Activated CD4-positive, alpha-beta T cell treated with anti-CD3 and anti-CD28 coated beads, Interleukin-2, amount 10 ng/mL, durations not matched to agents 7 days and 5 days (primary cell): ENCODE measurements at places on chromosomes 5 and 9. TPM values are rescaled to one million over a fixed set of nuclear protein-coding genes. Genes with fewer than 3 reads are reported as not detected.
A peak's percentile ranks its signal among the peaks of the same experiment; 100 is the strongest.

- H3K27me3 ChIP-seq = peaks cover 3% of the 10 kb centered on the region
- H3K4me3 ChIP-seq = no peak overlapping the region
Observed at GRCh38 chr9:71608825-71609447, 159.4 kb downstream of the CEMIP2 start.

GRCh38 chr9:76761448-76761847, 2.8 kb upstream of the PCA3 start:
- no peak overlapping the region for H3K4me3 ChIP-seq
- no peaks in the 10 kb centered on the region for H3K4me1 ChIP-seq
- H3K36me3 ChIP-seq = no peaks in the 10 kb centered on the region
- no peak for DNase-seq
- no peak overlapping the region for H3K27ac ChIP-seq

GRCh38 chr5:35880156-35880555, 23.5 kb downstream of the IL7R start:
- no peaks in the 10 kb centered on the region for H3K27me3 ChIP-seq
- no peak for DNase-seq
- H3K27ac ChIP-seq = peak overlapping the region; percentile 63
- H3K4me1 ChIP-seq = peaks cover 84% of the 10 kb centered on the region

Gene TRIP13
- total RNA-seq = 38.6 TPM

- no peaks in the 10 kb centered on the region for H3K36me3 ChIP-seq
- no peak overlapping the region for H3K4me3 ChIP-seq
- no peak overlapping the region for H3K27ac ChIP-seq
- H3K4me1 ChIP-seq = no peaks in the 10 kb centered on the region
- DNase-seq = no peak
Observed at GRCh38 chr5:93343570-93343969, 237.4 kb downstream of the NR2F1-AS1 start.

GRCh38 chr5:148145916-148146315, 22.4 kb upstream of the SPINK14 start:
- H3K4me3 ChIP-seq = no peak overlapping the region
- H3K27me3 ChIP-seq = peaks cover 6% of the 10 kb centered on the region
- H3K27ac ChIP-seq = no peak overlapping the region
- H3K4me1 ChIP-seq = no peaks in the 10 kb centered on the region

DNA sequence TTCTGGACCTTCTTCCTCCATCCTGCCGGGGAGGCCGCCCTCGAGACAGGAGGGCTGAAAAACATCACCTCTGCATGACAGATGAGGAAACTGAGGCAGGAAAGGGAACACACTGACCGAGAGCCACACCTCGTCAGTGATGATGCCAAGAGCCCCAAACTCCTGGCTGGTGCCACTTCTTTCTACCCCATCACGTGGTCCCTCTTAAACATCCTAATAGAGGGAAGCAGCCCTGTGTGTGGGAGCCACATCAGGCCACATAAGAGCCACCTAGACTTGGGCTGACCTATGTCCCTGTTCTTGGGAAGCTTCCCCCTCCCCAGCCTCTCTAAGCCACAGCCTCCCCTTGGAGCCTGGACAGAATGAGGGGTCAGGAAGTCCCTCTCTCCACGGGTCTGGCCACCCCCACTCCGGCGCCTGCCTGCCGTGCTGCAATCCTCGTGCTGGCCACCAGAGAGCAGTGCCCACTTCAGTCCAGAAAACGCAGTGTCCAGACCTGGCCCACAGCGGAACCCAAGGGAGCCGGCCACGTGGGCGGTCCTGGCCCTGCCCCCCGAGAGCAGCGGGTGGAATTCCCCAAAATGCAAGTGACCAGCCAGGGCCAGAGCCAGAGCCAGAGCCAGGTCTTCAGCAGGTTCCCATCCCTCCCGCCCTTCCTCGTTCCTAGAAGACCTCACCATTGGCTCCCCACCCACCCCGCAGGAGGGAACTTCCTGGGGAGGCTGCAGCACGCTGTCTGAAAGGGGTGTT, 54.7 kb upstream of the SARDH start:
- no peak overlapping the region for H3K4me3 ChIP-seq
- no peaks in the 10 kb centered on the region for H3K36me3 ChIP-seq
- no peaks in the 10 kb centered on the region for H3K27me3 ChIP-seq
- H3K4me1 ChIP-seq = peaks cover 11% of the 10 kb centered on the region
- no peak overlapping the region for H3K27ac ChIP-seq

- H3K36me3 ChIP-seq = no peaks in the 10 kb centered on the region
- H3K27ac ChIP-seq = no peak overlapping the region
- H3K4me3 ChIP-seq = no peak overlapping the region
- H3K27me3 ChIP-seq = no peaks in the 10 kb centered on the region
Observed at GRCh38 chr5:128357226-128357625, 180.8 kb downstream of the FBN2 start.

DNA sequence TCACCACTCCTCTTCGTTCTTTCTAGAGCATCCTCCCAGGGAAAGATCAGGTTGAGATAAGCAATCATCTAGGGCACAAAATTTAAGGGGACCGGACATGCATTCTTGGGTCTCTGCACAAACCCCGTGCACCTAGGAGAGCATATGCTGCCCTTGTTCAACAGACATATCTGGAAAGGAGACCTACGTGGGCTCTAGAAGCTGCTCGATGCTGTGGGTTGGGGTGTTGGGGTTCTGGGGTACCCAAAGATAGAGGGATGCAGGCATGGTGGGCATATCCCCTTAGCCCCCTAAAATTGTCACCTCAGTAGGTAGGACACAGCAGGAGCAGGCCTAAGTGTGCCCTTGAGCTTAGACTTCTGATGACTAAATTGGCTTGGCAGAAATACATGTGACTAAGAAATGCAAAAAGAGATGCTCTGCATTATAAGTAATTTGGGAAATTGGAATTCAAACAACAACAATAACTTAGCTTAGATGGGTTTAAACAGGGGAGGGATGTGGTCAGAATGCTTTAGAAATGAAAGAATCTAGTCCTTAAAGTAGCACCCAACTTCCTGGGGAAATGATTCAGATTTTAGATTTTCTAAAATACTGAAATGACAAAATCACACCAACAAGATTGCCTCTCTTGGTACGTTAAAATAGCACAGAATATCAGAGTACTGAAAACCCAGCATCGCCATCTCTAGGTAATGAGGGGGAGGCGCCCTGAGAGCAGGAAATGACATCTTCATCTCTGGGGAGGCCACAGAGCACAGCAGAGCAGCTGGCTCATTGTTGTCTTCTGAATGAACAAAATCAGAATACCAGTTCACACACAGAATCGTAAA, 172.3 kb downstream of the GNA14 start:
- peak overlapping the region; percentile 94 for H3K27ac ChIP-seq
- H3K27me3 ChIP-seq = no peaks in the 10 kb centered on the region
- peaks cover 38% of the 10 kb centered on the region for H3K4me1 ChIP-seq
- H3K36me3 ChIP-seq = peaks cover 9% of the 10 kb centered on the region

Gene EIF4E1B
- not detected for total RNA-seq

GRCh38 chr9:133423216-133423615, 1.0 kb downstream of the ADAMTS13 start:
- DNase-seq = no peak
- peaks cover 16% of the 10 kb centered on the region for H3K27me3 ChIP-seq
- peaks cover 24% of the 10 kb centered on the region for H3K4me1 ChIP-seq
- no peak overlapping the region for H3K4me3 ChIP-seq
- no peaks in the 10 kb centered on the region for H3K36me3 ChIP-seq
- H3K27ac ChIP-seq = no peak overlapping the region

Gene AGXT2
- not detected for total RNA-seq

- peaks cover 2% of the 10 kb centered on the region for H3K4me1 ChIP-seq
- no peaks in the 10 kb centered on the region for H3K27me3 ChIP-seq
- no peak for DNase-seq
Observed at GRCh38 chr5:112743631-112744030, 5.9 kb downstream of the APC start.

DNA sequence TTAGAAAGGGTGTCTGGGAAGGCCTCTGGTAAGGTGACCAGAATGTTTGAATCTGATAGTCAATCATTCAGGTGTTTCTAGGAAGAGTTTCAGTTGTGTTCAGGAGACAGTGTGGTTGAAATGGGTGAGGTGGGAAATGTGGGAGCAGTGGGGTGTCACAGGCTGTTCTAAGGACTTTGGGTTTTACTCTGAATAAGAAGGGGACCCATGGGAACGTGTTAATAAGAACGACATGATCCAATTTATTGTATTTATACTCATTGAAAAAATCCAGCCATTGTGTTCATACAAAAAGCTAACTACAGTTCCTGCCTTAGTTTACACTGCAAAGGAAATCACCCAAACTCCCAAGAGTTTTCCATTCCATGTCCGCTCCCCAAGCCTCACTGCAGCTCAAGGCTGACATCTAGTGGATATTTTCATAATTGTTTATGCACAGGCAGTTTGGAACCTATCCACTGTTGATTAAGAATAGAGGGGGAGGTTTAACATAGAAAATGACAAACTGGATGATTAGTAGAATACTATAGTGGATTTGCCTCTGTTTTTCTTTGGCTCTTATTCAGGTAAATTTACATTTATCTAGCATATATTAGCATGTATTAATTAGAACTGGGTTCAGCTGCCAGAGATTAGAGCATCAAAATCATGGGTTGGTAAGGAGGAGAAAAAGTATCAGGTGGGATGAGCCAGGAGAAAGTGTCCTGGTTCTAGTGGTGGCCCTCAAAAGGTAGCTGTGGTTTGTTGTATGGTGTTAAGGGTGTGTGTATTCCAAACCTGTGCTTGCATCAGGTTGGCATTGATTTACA, 17.7 kb downstream of the CAVIN4 start:
- H3K4me1 ChIP-seq = peaks cover 19% of the 10 kb centered on the region
- H3K27me3 ChIP-seq = peaks cover 15% of the 10 kb centered on the region
- H3K4me3 ChIP-seq = no peak overlapping the region
- no peak overlapping the region for H3K27ac ChIP-seq

Gene ZDHHC11
- total RNA-seq = 9.4 TPM

GRCh38 chr5:20604992-20605391, 617.0 kb upstream of the CDH18 start:
- no peaks in the 10 kb centered on the region for H3K36me3 ChIP-seq
- DNase-seq = no peak
- H3K27me3 ChIP-seq = no peaks in the 10 kb centered on the region
- no peak overlapping the region for H3K4me3 ChIP-seq

- no peaks in the 10 kb centered on the region for H3K36me3 ChIP-seq
- DNase-seq = no peak
- no peaks in the 10 kb centered on the region for H3K4me1 ChIP-seq
Observed at GRCh38 chr5:94969174-94969573, 315.7 kb downstream of the MCTP1 start.

- DNase-seq = peak; percentile 20
- H3K36me3 ChIP-seq = no peaks in the 10 kb centered on the region
- no peak overlapping the region for H3K4me3 ChIP-seq
- peaks cover 3% of the 10 kb centered on the region for H3K27me3 ChIP-seq
- peaks cover 4% of the 10 kb centered on the region for H3K4me1 ChIP-seq
Observed at GRCh38 chr9:128150594-128151308, 1.5 kb downstream of the LCN2 start.

Gene SLIT3
- not detected for total RNA-seq

DNA sequence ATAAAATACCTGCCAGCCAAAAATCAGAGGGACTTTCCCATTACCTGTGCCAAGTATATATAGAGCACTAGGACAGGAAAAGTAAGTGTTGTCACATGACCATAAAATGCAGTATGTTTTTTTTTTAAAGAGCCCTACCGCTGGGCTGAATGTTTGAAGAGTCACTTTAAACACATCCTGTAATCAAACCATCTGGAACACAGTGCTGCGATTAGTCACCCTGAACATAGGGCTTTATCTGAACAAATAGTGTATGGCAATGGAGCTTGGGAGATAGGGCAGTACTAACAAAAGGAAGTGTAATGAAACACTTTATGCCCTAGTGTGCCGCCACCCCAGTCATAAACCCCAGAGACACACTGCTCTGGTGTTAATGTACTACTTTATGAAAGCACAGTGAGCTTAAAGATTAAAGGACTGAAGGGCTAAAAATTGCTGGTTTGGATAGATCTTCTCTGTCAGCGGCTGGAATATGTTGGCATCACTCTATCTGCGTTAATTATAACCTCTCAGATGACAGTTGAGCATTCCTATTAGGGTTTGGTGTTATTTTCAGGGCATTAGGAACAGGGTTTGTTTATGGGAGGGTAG, 90.4 kb downstream of the ZNF608 start:
- H3K36me3 ChIP-seq = peaks cover 2% of the 10 kb centered on the region
- H3K4me3 ChIP-seq = no peak overlapping the region
- DNase-seq = no peak

- H3K27ac ChIP-seq = no peak overlapping the region
- no peak for DNase-seq
- H3K36me3 ChIP-seq = no peaks in the 10 kb centered on the region
- H3K4me1 ChIP-seq = no peaks in the 10 kb centered on the region
- no peak overlapping the region for H3K4me3 ChIP-seq
Observed at GRCh38 chr9:118595719-118596305, 773.4 kb downstream of the BRINP1 start.

DNA sequence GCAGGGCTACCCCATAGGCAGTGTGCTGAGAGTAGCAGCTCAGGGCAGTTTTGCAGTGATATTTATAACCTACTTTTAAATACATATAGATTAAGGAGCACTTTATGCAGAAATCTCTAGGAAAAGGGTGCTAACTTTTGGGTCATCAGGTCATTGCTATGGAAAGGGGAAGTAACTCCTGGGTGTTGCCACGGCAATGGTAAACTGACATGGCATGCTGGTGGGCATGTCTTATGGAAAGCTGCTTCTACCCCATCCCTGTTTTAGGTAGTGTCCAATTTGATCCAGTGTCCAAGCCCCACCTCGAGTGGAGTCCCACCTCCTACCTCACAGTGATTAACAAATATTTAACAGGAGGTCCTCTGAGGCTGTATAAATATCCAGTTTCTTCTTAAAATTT, 56.8 kb upstream of the XPA start:
- no peak overlapping the region for H3K27ac ChIP-seq
- H3K4me3 ChIP-seq = no peak overlapping the region
- no peak for DNase-seq
- no peaks in the 10 kb centered on the region for H3K36me3 ChIP-seq
- no peaks in the 10 kb centered on the region for H3K4me1 ChIP-seq

Gene CYSTM1
- total RNA-seq = 10.3 TPM

- H3K4me3 ChIP-seq = no peak overlapping the region
- H3K27me3 ChIP-seq = no peaks in the 10 kb centered on the region
- no peak for DNase-seq
- no peak overlapping the region for H3K27ac ChIP-seq
- H3K36me3 ChIP-seq = no peaks in the 10 kb centered on the region
Observed at GRCh38 chr9:132049900-132050299, 29.8 kb downstream of the MED27 start.

GRCh38 chr5:124605541-124605940, 140.9 kb downstream of the ZNF608 start:
- no peaks in the 10 kb centered on the region for H3K36me3 ChIP-seq
- no peak overlapping the region for H3K4me3 ChIP-seq
- no peak for DNase-seq
- H3K4me1 ChIP-seq = no peaks in the 10 kb centered on the region

Gene FOXD4
- total RNA-seq = 0.92 TPM

Gene PCDH12
- 0.82 TPM for total RNA-seq

Gene CTXN3
- total RNA-seq = not detected

Gene GPR150
- 1.2 TPM for total RNA-seq

- no peaks in the 10 kb centered on the region for H3K36me3 ChIP-seq
- no peak for DNase-seq
- H3K27me3 ChIP-seq = peaks cover 4% of the 10 kb centered on the region
- peaks cover 9% of the 10 kb centered on the region for H3K4me1 ChIP-seq
- H3K27ac ChIP-seq = peak overlapping the region; percentile 68
- H3K4me3 ChIP-seq = peak overlapping the region; percentile 1
Observed at GRCh38 chr5:54469622-54470021, 14.1 kb downstream of the HSPB3 start.
